ENCODE measurements at places on chromosomes 5 and 9. TPM values are rescaled to one million over a fixed set of nuclear protein-coding genes. Genes with fewer than 3 reads are reported as not detected.

Gene C1QTNF3
- 2.6 TPM for total RNA-seq

Gene SAPCD2
- total RNA-seq = 71.7 TPM

Gene TSSK1B
- not detected for total RNA-seq

Gene BSPRY
- 22.7 TPM for total RNA-seq

Gene GABRA6
- total RNA-seq = not detected

Gene TIMD4
- total RNA-seq = not detected

Gene LIFR
- total RNA-seq = 10.6 TPM

Gene PTGDS
- 3.1 TPM for total RNA-seq

Gene TMEM232
- 1.2 TPM for total RNA-seq

Gene SPINK9
- not detected for total RNA-seq

Gene NIM1K
- total RNA-seq = 0.44 TPM

Gene CNOT8
- total RNA-seq = 45.0 TPM

Gene LEAP2
- 1.2 TPM for total RNA-seq
